AG10803 (cell line): ENCODE measurements at places on chromosomes 5 and 9.

GRCh38 chr5:55173687-55174230 lies 782 bp upstream of the CDC20B start:
- no peak for DNase-seq

DNA sequence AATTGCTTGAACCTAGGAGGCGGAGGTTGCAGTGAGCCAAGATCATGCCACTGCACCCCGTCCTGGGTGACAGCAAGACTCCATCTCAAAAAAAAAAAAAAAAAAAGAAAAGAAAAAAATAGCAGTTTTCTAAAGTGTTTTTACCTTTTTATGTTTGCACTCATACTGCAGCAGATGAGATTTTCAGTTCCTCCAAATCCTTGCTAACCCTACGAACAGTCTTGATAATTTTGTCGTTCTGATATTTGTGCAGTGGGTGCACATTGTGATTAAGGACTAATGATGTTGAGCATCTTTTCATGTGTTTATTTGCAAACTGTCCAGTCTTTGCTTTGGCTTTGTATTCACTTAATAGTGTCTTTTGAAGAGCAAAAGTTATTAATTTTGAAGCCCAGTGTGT lies 42.9 kb downstream of the ZCCHC7 start:
- DNase-seq, result no peak

GRCh38 chr5:76451031-76451701 lies 48.1 kb downstream of the IQGAP2 start:
- DNase-seq, result no peak

- peak; percentile 63 for DNase-seq
Measured at GRCh38 chr5:123511290-123511647, 708 bp upstream of the CSNK1G3 start.

DNA sequence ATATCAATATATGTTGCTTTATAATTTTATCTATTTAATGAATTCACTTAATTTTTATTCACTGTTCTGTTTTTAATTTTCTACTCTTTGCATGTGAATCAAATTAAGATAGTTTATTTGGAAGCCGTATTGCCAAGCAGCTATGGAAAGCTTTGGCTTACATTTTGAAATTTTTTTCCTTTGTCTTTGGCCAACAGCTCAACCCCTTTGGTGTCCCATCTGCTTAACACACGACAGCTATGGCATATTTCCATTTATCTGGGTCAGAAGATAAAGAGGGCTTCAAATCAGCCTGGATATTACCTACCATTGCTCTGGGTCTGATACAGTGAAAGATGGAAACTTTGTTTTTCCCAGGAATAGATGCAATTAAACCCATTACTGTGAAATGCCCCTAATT lies 201.0 kb downstream of the WDR70 start:
- DNase-seq, result peak; percentile 38

GRCh38 chr9:104856413-104856941 lies 71.5 kb downstream of the ABCA1 start:
- DNase-seq, result no peak

DNA sequence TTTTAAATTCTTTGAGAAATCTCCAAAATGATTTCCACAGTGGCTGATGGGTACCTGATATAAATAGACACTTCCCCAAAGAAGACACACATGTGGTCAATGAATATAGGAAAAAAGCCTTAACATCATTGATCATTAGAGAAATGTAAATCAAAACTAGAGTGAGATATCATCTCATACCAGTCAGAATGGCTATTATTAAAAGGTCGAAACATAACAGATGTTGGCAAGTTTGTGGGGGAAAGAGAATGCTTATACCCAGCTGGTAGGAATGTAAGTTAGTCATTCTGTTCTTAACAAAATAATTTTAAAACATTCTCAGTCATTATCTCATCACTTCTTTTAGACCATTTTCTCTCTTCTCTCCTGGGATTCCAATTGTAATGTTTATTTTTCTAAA lies 1666.0 kb upstream of the ACO1 start:
- DNase-seq, result no peak

- no peak for DNase-seq
Measured at GRCh38 chr5:123178683-123179082, 89.6 kb downstream of the PRDM6 start.

- peak; percentile 17 for DNase-seq
Measured at GRCh38 chr9:84206801-84207370, 133.7 kb downstream of the SLC28A3 start.

DNA sequence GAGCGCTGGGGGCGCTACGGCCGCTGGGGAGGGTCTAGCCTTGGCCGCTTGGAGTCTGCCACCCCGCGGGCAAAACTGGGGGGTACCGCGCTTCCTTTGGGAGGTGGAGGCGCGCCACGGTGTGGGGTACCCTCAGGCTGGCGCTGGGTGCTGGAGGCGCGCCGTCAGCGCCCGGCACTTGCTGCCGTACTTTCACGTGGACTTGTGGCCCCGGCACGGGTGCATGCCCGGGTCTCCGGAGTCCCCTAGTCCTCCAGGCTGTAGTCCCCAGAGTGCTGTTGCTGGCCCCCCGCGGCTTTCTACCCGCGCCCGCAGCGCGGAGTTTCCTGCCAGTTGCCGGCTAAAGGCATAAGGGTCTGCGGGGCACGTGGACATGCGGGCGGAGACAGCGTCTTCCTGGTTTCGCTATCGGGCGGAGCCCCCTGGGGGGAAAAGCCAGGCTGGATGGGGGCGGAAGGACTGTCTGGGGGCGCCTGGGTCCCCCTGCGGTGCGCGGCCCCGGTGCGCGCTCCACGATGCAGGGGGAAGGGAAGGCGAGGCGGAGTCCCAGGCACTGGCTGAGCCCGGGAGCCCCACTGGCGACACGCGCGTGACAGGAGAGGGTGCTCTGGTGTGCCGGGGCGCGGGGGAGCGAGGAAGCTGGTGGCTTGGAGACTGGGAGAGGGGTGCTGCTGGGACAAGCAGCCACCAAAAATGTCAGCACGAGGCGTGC lies 666 bp downstream of the PPARGC1B start:
- no peak for DNase-seq

GRCh38 chr9:127503379-127503921 lies 52.1 kb downstream of the LRSAM1 start:
- no peak for DNase-seq

DNA sequence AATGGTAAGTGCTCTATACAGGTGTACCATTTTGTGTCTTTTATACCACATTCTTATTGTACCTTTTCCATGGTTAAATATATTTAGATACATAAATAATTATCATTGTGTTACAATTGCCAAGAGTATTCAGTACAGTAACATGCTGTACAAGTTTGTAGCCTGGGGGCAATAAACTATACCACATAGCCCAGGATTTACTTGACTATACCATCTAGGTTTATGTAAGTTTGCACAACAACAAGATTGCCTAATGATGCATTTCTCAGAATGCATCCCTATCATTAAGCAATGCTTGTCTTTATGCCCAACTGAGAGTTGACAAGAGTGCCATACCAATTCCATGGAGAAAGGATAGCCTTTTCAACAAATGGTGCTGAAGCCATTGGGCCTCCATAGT lies 136.7 kb upstream of the PJA2 start:
- DNase-seq, result no peak

- no peak for DNase-seq
Measured at GRCh38 chr5:80259511-80260203, 3.8 kb upstream of the SERINC5 start.

GRCh38 chr9:87278971-87279733 lies 218.5 kb upstream of the DAPK1 start:
- DNase-seq, result peak; percentile 77

DNA sequence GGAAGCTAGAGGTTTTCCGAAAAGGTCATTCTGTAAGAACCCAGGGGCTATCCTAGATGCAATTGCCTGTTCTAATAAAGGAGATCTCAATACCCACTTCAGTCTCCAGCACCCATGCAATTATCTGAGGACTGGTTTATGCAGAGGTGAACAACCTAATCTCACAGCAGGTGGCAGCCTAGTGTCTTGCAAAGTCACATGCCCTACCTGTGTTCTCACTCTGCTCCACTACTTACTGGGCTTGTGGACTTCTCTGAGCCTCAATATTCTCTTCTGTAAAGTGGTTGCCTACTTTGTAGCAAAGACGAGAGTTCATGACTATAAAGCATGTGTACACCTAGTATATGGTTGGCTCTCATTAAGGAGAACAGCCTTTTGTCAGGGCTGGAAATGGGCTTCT lies 21.0 kb upstream of the ALDH1B1 start:
- peak; percentile 52 for DNase-seq

- peak; percentile 86 for DNase-seq
Measured at GRCh38 chr5:157280927-157281326, 15.0 kb downstream of the CYFIP2 start.

DNA sequence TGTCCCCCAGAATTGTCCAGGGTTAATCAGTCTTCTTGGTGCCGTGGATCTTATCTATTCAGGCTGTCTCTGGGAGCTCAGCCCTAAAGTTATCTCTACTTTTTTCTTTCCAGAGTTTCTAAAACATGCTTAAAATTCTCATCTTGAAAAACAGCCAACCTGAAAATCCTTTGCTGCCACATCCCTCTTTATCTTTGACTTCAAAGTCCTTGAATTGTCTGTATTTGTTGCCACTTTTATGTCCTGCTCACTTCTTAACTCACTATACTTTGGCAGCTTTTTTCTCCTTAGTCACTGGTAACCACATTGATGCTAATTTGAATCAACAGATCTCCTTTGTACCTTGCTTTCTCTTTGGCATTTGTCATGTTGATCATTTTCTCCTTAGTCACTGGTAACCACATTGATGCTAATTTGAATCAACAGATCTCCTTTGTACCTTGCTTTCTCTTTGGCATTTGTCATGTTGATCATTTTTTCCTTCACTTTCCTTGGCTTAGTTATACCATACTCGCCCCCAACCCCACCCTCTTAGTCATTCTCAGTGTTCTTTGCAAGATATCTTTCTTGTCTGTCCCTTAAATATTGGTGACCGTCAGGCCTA lies 8.5 kb downstream of the DMXL1 start:
- no peak for DNase-seq

DNA sequence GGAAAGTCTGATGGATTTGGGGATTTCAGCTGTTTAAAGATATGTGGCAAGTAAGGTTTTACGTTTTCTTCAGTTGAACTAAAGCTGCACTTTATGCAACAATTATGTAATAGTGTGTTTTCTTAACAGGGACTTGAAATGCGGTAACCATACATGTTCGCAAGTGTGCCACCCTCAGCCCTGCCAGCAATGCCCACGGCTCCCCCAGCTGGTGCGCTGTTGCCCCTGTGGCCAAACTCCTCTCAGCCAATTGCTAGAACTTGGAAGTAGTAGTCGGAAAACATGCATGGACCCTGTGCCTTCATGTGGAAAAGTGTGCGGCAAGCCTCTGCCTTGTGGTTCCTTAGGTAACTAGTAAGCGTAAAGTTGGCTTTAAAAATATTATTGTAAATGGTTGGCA lies 28.5 kb downstream of the NFX1 start:
- no peak for DNase-seq

DNA sequence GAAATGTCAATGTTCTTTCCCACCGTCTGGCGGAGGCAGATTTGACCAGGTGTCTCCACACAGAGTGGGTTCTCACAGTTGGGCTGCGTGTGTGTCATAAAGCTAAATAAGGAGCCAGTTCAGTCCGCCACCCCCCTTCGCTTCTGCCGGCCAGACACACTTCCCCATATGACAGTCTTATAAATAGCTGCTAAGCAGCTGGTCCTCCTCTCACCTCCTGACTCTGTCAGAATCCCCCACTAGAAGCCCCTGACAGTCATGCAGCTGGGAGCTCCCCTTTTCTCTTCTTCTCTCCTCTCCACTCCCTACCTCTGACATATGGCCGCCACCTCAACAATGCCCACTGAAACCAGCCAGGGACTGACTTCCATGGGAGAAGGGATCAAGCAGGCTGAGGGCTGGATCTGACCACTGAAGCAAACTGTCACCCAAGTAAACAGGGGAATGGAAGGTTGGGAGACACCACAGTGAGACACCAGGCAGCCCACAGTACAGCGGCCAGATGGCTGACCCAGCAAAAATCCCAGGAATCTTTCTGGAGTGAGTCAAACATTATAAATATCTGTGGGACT lies 141.9 kb upstream of the EFNA5 start:
- DNase-seq, result peak; percentile 71

DNA sequence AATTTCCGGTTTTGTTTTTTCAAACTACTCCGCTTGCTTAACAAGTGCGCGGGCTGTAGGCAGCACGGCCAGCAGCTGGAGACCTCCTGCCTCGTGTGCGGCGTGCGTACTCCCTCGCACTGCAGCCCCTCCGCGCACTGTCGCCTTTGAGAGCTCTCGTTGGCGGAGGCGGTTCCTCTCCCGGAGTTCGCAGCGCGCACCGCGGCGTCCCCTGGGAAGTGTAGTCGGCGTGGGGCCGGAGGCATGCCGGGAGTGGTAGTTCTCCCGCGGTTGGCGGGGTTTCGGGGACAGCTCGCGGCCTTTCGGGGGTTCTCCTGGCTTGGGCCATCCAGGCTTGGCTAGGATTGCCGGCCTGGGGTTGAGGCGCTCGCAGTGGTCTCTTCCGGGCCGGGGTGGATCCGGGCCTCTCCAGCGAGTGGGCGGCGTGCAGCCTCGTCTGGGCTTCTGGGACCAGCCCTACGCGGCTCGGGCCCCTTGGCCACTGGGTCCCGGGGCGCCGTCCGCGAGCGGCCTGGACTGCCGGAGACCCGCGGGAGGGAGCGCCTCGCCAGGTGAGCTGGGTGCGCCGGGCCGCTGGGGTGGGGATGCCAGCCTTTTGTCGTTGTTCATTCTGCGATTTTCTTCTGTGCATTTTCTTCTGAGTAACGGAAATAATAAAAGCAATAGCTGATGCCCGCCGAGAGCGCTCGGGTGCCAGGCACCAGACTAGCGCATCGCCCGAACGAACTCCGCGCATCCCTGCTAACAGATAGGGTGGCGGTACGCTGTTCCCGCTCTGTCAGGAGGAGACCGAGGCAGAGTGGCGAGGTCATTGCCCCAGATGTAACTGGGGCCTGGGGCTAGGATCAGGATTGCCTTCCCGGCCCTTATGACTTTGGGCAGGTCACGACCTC lies at the start of gene ZNF354C:
TSS of gene ZNF354C (plus strand) at position 258 of the 893 bp plus-strand sequence. CDS start 1,696 bp downstream, outside the sequence.
- DNase-seq, result peak; percentile 84

GRCh38 chr5:106393276-106393675 lies 1277.5 kb downstream of the EFNA5 start:
- no peak for DNase-seq

GRCh38 chr5:93574491-93575305 lies 6.3 kb downstream of the NR2F1-AS1 start:
- no peak for DNase-seq
